HCT116 (cell line): ENCODE measurements at places on chromosomes 7 and 10. TPM values are rescaled to one million over a fixed set of nuclear protein-coding genes. Genes with fewer than 3 reads are reported as not detected.

PON1 gene
- total RNA-seq = 0.20 TPM

DNA sequence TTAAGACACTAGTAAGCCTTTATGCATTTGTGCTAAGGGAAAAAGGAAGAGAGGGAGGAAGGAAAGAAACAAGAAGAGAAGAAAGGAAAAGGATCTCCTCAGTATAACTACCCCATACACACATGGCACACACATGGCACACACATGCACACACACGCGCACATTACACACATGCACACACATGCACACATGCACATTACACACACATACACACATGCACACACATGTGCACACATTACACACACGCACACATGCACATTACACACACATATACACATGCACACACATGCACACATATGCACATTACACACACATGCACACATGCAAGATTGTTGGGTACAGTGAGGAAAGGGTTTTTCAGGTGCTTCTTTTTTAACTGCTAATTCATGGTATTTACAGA lies 311.2 kb downstream of the SKIDA1 start:
- DNase-seq = no peak
- no peak overlapping the region for H3K4me3 ChIP-seq
- H3K27ac ChIP-seq = no peak overlapping the region
- H3K4me1 ChIP-seq = no peaks in the 10 kb centered on the region
- no peaks in the 10 kb centered on the region for H3K36me3 ChIP-seq

DNA sequence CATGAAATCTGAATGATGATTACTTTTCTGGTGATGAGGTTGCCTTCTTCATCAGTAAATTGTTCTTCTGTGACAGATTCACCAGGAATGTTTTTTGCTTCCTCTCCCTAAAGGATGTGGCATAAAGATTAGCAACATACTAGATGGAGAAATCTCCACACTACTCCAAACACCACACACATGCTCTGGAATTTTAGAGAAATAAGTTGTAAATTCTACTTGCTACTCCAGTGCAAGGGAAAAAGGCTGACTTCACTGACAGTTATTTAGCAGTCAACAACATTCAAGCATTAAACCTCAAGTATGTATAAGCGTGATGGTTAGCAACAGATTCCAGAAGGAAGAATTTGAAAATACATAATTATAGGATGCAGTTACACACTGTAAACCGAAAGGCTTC lies 137.9 kb upstream of the CCDC6 start:
- no peak for DNase-seq
- H3K27me3 ChIP-seq = no peaks in the 10 kb centered on the region
- no peak overlapping the region for H3K4me3 ChIP-seq
- H3K36me3 ChIP-seq = no peaks in the 10 kb centered on the region
- H3K4me1 ChIP-seq = peaks cover 4% of the 10 kb centered on the region; the same call in 1 of the 2 replicates

CD36 gene
- 0.32 TPM for total RNA-seq

DNA sequence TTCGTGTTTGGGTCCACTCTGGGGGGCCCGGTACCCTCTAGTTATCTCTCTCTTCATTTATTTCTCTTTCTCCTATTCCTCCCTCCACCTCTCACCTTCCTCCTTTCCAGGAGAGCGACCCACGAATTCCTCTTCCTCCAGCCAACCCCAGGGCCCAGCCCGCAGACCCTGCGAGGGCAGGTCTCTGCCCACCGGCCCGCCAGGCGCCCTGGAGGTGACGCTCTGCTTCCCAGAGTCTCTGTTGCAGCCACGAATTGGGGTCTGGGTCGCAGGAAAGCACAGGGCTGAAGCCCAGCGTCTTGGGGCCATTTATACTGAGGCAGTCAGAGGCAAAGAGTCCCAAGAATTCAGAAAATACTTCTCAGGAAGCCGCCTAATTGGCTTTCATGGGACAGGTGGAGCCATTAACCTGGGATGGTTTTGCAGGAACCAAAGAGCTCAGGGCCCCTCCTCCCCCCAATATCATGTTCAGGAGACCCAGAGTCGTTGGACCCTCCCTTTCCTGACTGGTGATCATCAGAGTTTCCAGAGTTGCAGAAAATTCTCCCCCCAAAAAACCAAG lies 2.7 kb upstream of the EN2 start:
- no peak overlapping the region for H3K4me3 ChIP-seq
- no peaks in the 10 kb centered on the region for H3K27me3 ChIP-seq
- H3K27ac ChIP-seq = no peak overlapping the region
- peaks cover 12% of the 10 kb centered on the region for H3K4me1 ChIP-seq
- DNase-seq = no peak
- H3K36me3 ChIP-seq = no peaks in the 10 kb centered on the region

DNA sequence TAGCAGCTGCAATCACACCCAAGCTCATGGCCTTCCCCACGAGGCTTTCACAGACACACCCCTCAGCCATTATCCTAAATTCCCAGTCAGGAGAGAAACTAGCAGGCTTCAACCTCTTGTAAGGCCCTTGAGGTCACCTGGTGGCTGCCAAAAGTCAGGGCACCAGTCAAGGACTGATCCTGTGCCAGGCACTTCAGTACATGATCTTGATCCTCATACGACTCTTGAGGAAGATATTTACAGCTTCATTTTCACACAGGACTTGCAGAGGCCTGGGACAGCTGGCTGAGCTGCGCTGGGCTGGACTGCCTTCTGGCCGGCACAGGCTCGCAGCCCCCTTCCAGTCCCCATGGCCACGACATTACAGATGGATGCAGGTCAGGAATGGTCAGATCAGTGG lies 8.8 kb downstream of the PDAP1 start:
- no peak overlapping the region for H3K4me3 ChIP-seq
- no peak for DNase-seq
- H3K27me3 ChIP-seq = no peaks in the 10 kb centered on the region
- no peak overlapping the region for H3K27ac ChIP-seq
- no peaks in the 10 kb centered on the region for H3K4me1 ChIP-seq
- H3K36me3 ChIP-seq = peaks cover 45% of the 10 kb centered on the region

OR2A42 gene
- not detected for total RNA-seq

LRRN3 gene
- total RNA-seq = 0.07 TPM

PSD gene
- total RNA-seq = 9.7 TPM

SPDYE6 gene
- total RNA-seq = not detected

GARS1 gene
- total RNA-seq = 329 TPM
